Metanephros (tissue), 2 donors: ENCODE measurements at places on chromosomes 16 and 17. TPM values are rescaled to one million over a fixed set of nuclear protein-coding genes. Genes with fewer than 3 reads are reported as not detected.

KCNJ18 gene
- not detected for total RNA-seq

SCNN1B gene
- 15.6 TPM for total RNA-seq

GRB7 gene
- 35.7 TPM for total RNA-seq

CRISPLD2 gene
- total RNA-seq: 20.4 TPM

OSGIN1 gene
- 0.82 TPM for total RNA-seq

MARF1 gene
- 36.1 TPM for total RNA-seq

RAB26 gene
- total RNA-seq: 0.58 TPM

ADAD2 gene
- total RNA-seq: 0.18 TPM

CLEC3A gene
- not detected for total RNA-seq

C16orf92 gene
- total RNA-seq: not detected

APOH gene
- total RNA-seq: not detected

NTN3 gene
- 13.0 TPM for total RNA-seq

PRSS22 gene
- 4.1 TPM for total RNA-seq

SP6 gene
- 2.3 TPM for total RNA-seq

PRDM7 gene
- 0.18 TPM for total RNA-seq

FMNL1 gene
- total RNA-seq: 15.3 TPM

TNFRSF13B gene
- not detected for total RNA-seq

NKIRAS2 gene
- 38.9 TPM for total RNA-seq

FAAP100 gene
- total RNA-seq: 29.5 TPM
